ENCODE measurements at places on chromosomes 6 and 20.
A peak's percentile ranks its signal among the peaks of the same experiment; 100 is the strongest.

DNA sequence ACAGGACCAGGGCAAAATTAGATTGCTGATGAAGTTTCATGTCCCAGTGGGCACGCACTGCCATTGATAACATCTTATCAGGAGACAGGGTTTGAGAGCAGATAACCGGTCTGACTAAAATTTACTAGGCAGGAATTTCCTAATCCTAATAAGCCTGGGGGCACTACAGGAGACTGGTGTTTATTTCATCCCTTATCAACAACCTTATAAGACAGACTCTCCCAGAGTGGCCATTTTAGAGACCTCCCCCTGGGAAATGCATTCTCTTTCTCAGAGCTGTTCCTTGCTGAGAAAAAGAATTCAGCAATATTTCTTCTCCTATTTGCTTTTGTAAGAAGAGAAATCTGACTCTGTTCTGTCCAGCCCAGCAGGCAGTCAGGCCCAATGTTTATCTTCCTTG lies 423.4 kb upstream of the IMPG1 start:
- DNase-seq, result no peak

DNA sequence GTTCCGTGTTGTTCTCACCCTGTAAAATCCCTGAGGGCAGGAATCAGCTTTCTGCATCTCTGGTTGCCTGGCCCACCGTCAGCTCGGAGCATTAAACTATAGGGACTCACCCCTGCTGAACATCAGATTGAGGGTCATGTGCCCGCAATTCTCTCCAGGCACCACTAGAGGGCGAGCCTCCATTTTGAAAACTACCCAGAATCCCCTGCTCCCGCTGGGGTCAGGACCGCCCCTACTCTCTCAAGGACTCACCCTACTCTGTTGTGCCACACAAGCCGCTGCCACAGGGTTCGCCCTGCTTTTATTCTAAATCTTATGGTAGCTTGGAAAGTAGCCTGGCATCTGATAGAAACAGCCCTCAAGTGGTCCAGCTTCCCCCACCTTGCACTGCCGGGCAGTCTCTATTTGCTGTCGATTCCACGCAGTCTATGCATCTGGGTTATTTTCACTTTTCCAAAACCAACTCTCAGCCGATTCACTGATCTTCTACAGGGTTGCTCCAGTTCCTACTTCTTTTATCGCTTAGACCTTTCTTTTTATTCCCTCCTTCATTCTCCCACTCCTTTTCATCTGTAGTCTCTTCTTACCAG lies 244.1 kb upstream of the QKI start:
- no peak for DNase-seq

DNA sequence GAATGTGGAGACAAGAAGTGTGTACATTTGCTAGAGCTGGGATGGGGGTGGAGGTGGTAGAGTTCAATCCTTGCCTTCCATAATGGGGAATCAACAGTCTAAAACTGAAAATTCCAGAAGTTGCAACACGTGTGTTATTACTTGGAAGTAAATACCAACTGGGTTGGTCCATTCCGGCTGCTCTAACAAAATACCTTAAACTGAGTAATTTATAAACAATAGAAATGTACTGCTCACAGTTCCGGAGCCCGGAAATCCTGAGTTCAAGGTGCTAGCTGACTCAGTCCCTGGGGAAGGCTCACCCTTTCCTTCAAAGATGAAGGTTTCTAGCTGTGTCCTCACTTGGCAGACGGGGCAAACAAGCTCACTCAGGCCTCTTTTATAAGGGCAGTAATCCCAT lies 59.0 kb downstream of the RIN2 start:
- no peak for DNase-seq

GRCh38 chr6:3664625-3665041 lies 86.9 kb downstream of the PXDC1 start:
- no peak for DNase-seq

DNA sequence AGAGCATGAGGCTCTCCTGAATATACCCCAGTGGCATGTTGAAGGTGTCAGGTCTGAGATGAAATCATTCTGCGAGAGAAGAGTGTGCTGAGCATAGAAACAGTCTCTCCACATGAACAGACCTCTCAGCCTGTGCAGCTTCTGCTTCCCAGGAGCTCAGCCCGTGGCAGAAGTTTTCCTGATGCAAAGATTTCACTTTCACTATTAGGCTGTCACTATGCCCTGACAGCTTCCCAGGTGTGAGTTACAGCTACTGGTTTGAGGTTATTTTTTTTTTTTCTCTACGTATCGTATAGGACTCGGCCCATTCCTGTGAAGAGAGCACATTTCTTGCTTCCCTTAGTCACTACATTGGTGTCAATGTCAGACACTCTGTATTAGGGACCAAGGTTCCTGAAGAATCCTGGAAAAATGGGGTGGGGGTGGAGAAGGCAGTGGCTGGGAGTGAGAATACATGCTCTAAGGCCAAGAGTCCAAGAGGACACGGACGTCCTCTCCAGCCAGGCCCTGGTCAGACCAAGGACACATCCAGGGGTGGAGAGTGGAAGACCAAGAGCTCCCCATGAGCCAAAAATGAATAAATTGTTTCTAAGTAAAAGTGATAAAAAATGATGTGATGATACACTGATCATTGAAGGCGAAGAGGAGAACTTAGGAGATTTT lies 121.2 kb upstream of the AKAP12 start:
- no peak for DNase-seq

GRCh38 chr20:57922706-57923105 lies 212.9 kb upstream of the PMEPA1 start:
- DNase-seq, result no peak

DNA sequence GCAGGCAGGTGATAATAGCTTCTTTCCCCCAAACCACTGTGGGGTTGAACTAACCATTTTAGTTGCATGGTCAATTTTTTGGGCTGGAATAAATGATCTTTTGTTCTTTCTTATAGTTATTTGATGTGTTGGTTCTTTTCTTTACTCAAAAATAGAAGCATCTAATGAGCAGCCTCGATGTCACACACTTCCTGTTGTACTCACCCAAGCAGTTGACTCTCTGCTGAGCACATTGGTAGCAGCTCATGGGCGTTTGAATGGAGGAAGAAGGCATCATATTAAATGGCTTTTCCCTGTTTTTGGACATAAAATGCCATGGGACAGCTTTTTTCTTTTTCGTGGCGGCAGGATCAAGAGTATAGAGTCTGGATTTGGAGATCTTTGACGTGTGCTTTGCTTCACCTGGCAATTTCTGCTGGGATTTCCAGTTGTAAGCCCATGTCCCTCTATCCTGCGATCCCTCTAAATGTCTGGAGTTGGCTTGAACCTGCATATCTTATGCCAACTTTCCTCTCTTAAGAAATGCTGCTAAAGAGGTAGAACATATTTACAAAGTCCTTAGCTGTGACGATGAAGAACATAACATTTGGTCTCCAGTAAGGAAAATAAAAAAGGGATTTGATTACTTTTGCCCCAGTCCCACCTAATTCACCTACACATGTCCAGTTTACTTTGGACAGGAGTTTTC lies 268.3 kb downstream of the PRL start:
- no peak for DNase-seq

- DNase-seq, result no peak
Measured at GRCh38 chr6:33874136-33874760, 70.4 kb upstream of the MLN start.

DNA sequence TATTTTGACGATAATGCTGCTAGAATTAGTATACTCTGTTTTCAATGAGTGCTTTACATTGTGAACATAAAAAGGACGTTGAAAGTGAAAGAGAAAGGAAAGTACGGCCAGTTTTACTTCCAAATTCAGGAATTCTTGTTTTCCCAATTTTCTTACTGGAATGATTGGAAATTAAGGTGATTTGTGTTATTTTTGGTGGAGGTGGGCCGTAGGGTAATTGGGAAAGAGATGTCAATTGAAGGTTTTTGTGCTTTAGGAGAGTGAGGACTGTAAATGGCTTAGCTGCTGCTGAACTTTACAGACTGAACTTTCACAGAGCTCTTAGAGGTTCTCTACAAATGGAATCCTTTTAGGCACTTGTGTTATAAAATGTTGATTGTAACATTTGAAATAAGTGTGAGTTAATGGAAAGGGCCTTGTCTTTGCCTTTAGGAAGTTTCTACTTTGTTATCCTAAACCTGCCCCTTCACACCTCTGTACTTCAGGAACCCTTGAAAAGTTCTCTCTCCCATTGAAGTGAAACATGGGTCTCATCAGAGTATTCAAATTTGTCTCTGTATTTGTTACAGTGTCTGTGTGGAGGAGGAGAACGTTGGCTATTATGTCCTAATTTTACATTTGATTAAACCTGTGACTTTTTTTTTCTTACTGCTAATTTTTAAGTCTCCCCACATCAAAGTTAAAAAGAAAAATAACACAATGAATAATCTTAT lies 256.4 kb downstream of the ARID1B start:
- DNase-seq, result no peak

- DNase-seq, result no peak
Measured at GRCh38 chr6:63521475-63522210, 50.6 kb upstream of the LOC128125822 start.

GRCh38 chr20:3890999-3891929 lies 2.1 kb downstream of the PANK2 start:
- DNase-seq, result no peak

GRCh38 chr20:62359491-62360121 lies 7.5 kb downstream of the LAMA5 start:
- DNase-seq, result no peak

DNA sequence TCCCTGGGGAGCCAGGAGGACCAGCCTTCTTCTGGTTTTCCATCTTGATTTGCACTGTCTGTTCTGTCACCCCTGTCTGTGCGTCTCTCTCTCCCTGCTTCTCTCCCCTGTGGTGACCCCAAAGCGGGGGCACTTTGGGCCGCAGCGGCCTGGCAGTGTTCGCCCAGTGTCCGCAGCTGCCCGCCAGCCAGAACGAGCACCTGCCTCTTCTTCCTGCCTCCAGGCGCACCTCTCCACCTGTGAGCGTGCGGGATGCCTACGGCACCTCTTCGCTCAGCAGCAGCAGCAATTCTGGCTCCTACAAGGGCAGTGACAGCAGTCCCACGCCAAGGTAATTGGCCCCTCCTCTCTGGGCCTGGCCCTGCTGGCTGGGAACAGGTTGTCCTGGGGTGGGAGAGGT lies 30.8 kb downstream of the SNPH start:
- DNase-seq, result peak; percentile 46

- DNase-seq, result no peak
Measured at GRCh38 chr20:9495701-9496100, 18.7 kb upstream of the LAMP5 start.

DNA sequence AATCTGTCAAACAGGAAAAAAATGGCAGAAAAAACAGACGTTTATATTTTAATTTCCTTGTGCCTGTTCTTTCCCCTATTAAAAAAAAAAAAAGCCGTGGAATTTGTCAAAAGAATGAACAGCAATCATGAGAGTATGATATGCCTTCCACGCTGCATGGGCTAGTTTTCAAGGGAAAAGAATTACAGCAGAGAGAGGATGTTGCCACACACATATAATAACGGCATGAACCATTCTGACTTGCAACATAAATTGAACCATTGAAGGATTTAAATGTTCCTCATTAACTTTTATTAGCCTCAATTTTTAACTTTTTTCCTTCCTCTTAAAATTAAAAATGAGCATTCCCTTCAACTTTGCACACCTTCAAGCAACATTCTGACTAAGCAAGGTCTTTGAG lies 301.8 kb downstream of the FOXC1 start:
- DNase-seq, result no peak

DNA sequence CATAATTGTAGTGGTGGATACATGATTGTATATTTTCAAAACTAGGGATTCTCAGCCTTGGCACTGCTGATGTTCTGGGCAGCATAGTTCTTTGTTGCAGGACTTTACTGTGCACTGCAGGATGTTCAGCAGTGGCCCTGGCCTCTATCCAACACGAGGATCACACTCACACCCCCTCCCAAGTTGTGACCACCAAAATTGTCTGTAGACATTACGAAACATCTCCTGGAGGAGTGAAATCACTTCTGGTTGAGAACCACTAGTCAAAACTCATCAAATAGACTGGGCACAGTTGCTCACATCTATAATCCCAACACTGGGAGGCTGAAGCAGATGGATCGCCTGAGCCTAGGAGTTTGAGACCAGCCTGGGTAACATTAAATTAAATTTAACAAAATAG lies 123.1 kb upstream of the CDYL start:
- DNase-seq, result no peak

DNA sequence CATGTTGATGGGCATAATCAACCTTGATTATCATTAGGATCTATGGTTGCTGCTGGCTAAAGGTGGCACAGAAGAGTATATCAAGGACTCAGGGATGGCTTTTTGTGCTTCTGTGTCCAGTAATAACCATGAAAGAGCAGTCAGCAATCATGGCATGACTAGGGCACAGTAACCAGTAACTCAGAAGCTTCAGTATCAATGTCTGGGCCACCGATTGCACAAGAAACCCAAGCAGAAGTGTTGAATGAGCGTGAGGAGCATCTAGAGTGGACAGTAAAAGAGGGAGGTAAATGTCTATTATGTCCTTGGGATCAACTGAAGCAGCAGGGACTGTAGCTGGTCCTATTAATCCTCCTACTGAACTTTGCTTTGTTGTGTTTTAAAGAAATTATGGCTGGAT lies 81.5 kb upstream of the F13A1 start:
- no peak for DNase-seq

DNA sequence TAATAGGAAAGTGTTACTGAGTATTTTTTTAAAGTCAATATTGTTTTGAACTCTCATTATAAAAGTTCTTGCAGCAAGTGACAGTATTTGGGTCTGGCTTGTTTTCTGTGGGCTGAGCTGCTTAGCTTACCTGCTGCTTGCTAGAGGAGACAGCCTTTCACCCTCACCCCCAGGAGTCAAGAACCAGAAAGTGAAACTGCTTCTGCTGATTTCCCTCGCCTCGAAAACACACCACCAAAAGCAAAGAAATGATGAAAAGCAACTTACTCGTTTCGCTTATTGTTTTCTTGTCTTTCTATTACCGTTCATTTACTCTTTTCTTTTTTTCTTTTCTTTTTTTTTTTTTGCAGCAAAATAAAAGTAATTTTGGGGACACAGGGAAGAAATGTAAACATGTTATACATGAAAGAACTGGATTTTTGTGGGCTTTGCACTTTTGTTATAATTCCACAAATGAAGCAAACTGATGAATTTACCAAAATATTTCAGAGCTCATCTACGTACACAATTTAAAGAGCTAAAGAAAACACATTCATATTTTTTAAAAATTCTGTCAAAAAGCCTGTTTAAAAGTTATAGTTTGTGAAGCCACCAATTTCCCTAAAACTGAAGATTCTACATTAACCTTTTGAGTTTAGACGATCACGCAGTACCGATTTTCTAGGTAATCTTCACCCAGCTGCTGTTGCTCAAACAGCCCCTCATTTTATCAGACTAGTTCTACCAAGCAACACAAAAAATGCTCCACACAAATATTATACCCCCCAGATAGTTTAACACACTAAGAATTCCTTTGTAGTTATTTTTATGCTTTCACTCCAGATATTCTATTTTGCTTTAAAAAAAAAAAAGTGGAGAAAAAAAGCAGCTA lies 1.7 kb downstream of the SCML4 start:
- no peak for DNase-seq

DNA sequence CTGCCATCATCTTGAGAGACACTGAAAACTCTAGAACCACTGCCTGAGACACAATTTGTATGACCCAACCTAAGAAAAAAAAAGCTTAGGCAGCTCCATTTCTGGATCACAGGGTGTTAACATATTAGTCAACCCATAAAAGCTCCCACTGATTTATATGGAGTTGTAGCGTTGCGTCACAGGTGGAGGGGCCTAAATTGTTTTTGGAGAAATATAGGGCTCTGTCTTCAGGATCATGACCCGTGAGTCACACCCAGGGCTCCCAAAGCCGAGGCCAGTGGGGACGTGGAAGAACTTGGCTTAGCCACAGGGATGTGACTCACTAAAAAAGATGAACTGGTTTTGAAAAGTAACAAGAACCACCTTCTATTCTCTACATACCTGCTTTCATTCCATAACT lies 116.5 kb upstream of the BMP2 start:
- no peak for DNase-seq

- DNase-seq, result no peak
Measured at GRCh38 chr6:75149240-75149639, 56.6 kb downstream of the COL12A1 start.
